DND-41 (cell line): ENCODE measurements at places on chromosomes 11 and 22.

GRCh38 chr11:762421-763072 lies 14.7 kb downstream of the GATD1 start:
- peak; percentile 41 for DNase-seq

DNA sequence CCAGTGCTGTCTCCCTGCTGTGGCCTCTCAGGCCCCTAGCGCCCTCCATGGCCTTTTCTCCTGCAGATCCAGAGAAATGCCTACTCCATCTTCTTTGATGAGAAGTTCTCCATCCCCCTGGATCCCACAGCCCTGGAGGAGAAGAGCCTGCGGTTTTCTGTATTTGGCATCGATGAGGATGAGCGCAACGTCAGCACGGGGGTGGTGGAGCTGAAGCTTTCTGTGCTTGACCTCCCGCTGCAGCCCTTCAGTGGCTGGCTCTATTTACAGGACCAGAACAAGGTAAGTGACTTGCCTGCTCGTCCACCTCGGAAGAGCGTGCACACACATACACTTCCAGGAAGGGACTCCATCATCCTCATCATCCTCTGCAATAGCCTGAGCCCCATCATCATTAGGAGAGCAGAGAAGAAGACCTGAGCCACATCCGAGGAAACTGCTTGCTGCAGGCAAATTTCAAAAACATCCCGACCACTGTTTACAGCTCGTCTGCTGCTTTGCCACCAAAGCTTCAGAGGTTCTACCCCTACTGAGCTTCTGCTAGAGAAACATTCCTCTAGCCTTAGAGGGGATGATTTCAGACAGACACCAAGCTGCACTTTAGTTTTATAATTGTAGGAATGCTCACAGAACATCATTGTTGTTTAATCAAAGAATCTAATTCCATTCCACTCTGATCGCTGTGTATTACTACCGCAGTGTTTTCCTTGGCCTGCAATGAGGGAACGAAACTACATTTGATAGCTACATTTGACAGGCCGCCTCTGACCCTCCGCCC lies 12.9 kb upstream of the RHOD start:
- DNase-seq: no peak

GRCh38 chr11:124838805-124839127 lies 26.5 kb upstream of the ROBO3 start:
- no peak for DNase-seq

DNA sequence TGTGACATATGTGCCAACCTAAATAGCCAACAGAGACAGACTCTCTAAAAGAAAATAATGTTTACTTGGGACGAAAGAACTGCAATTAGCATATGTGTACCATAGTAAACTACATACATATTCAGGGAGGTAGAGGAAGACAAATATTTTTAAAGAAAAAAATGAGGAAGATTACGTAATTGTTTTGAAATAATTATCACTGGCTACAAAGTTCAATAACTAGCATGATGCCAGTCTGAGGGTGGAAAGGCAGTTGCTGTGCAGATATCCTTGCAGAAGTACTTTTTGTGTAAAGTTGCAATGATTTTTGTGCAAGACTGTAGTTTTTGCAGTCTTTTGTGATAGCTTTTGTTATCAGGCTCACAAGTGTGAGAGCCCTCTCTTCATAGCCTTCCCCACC lies 103.3 kb upstream of the ANO5 start:
- DNase-seq: no peak

- no peak for DNase-seq
Measured at GRCh38 chr11:95231881-95232605, 1.0 kb upstream of the SESN3 start.

GRCh38 chr22:45629469-45630089 lies 42.1 kb upstream of the ATXN10 start:
- no peak for DNase-seq

DNA sequence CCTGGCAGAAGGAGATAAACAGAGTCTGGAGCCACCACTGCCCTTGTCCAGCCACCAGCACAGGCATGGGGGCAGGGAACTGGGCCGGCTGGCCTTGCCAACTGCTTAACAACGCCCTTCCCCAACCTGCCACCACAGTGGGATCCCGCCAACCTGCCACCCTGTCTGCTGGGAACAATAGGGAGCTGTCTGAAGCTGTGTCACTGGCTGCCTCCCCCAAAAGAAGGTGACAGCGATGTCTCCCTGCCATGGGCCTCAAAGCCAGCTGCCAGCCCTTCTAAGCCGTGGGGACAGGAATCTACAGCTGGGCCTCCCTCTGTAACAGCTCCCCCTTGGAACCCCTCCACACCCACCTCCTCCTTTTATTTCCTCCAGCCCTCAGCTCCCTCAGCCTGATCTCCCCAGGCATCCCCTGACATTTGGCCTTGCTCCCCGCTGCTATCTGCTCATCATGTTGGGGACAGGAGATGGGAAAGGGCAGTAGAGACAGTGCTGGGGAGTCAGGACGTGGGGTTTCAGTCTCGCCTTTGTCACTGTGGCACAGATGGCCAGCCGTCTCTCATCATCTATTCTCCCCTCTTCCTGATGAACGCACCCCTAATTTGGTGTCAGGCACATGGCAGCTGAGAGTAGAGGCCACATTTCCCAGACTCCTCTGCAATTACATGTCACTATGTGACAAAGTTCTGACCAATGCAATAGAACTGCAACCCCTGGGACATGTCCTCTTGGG lies 51.3 kb upstream of the PRDM11 start:
- peak; percentile 2 for DNase-seq

- peak; percentile 52 for DNase-seq
Measured at GRCh38 chr22:40685406-40685805, 6.1 kb downstream of the MCHR1 start.

DNA sequence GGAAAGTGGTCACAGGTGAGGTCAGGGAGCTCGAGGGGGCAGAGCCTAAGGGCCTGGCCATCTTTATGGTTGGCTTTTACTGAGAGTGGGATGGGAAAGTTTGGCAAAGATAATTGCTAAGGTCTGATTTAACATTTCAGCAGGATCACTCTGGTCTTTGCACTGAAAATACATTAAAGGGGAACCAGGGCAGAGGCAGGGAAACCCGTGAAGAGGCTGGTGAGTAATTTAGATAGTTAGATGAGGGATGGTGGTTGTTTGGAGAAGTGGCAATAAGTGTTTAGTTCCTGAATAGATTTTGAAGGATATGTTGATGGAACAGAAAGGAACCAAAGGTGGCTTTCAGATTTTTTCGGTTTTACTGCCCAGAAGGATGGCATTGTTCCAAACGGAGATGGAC lies 50.8 kb downstream of the SCN3B start:
- DNase-seq: no peak

- DNase-seq: no peak
Measured at GRCh38 chr11:61718621-61719302, 33.7 kb upstream of the MYRF start.

- no peak for DNase-seq
Measured at GRCh38 chr11:21774212-21774611, 418.7 kb upstream of the ANO5 start.
